Activated CD8-positive, alpha-beta memory T cell treated with anti-CD3 and anti-CD28 coated beads for 1 hour (primary cell): ENCODE measurements at places on chromosomes 3 and 15.

- no peak for DNase-seq
Observed at GRCh38 chr15:91950631-91951329, 97.3 kb downstream of the SLCO3A1 start.

DNA sequence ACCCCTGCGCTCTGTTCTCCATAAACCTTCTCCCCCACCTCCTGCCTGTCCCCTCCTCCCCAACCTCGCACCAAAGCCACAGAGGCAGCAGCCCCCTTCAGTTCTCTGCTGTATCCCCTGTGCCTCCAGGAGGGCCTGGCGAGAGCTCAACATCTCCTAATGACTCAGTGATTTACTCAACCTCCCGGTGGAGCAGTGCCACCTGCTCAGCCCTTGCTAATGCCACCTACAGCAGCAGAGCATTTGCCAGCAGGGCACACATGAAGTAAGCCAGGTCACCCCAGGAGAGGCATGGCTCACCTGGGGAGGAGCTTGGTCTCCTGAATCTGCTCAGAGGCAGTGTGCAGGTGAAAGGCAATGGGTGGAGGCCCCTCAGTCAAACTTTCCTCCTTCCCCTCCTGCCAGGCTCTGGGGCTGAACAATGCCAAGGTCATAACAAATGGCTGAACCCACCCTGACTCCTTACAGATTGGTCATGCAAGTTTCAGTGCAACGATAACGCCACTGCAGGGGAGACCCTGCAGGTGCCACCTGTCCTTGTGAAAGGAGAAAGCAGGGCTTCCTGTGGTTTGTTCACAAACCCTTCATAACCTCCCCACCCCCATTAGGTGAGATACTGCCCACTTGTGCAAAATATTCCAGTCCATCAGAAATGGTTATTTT, 19.8 kb downstream of the TRPM1 start:
- no peak for DNase-seq

GRCh38 chr3:42780892-42781700, 8.0 kb upstream of the CCDC13 start:
- no peak for DNase-seq

DNA sequence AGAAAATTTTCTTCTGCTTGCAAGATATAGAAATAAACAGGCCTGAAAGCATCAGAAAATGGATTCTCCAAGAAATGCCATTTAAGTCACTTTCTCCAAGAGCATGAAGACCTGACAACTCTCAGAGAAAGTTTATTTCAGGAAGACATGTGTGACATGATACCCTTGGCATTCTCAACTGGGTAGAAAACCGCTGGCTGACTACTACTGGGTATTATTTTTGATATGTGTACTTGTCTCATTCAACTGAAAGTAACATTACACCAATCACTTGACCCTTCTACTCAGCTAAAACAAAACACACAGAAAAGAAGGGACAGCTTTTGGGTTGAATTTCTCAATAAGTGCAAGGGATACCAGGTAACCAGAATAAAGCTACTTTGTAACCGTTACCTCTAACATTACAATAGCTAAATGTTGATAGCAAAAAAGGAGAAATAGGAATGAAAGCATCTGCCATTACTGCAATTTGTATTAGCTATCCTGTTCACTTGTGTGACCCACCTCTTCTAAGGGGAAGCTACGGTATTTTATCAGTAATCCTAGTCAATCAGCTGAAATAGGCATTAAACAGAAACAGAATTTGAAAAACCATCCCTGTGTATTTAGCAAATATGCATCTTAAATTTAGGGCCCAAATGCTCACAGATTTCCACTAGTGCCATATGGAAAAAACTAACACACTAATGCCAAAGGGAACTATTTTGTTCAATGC, 7.3 kb downstream of the TRA2B start:
- DNase-seq, result no peak

GRCh38 chr3:184218814-184219213, 10.6 kb upstream of the VWA5B2 start:
- no peak for DNase-seq

GRCh38 chr3:50428007-50428633, 68.8 kb upstream of the TMEM115 start:
- no peak for DNase-seq

DNA sequence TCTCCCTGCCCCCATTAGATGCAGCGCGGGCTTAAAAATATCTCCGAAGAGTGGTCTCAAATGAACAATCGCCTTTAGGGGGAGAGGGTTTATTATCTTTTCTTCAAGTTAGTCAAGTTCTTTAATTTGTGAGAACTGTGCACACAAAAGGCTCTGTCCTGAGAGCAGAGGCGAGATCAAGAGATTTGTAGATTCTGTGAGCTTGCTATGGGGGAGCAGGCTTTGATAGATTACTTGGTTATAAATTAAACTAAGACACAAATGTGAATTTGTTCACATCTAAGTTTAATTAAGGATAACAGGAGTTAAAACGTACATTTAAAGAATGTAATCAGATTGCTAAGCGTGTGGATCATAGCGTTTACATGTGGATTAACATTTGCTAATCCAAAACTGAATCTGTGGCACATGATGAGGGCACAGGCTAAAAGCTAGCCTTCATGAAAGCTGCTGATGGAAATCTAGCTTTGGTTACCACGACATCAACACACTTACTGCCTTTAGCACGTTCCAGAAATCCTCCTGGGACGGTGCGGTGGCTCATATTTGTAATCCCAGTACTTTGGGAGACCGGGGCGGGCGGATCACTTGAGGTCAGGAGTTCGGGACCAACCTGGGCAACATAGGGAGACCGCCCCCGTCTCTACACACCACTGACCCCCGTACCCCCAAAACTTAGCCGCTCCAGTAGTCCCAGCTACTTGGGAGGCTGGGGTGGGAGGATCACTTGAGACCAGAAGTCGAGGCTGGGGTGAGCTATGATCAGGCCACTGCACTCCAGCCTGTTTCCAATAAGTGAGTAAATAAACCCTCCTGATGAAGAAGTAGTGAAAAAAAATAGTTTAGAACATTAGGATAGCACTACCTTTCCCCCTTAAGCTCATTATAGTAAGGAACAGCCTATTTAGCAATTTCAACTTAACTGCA, 1.0 kb upstream of the PRTG start:
- DNase-seq, result no peak

- no peak for DNase-seq
Observed at GRCh38 chr3:67018789-67019526, 20.9 kb downstream of the KBTBD8 start.

DNA sequence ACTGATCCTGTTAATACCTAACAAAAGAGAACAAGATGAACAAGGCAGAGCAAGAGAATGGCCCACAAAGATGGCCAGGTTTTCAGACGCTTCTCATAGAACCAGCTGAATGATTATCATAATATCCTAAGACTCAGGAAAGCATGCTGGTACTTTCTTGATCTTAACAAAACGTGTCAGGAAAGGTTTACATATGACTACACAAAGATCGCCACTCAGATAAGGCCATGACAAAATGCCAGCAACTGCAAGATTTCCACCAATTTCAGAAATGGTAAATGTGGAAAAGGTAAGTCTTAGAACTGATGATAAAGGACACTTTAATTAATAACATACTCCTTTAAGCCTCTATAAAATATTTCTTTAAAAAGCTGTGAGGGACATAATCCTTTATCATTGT, 108.8 kb downstream of the DLG1 start:
- no peak for DNase-seq

- DNase-seq, result no peak
Observed at GRCh38 chr15:77482570-77482969, 61.9 kb downstream of the HMG20A start.

DNA sequence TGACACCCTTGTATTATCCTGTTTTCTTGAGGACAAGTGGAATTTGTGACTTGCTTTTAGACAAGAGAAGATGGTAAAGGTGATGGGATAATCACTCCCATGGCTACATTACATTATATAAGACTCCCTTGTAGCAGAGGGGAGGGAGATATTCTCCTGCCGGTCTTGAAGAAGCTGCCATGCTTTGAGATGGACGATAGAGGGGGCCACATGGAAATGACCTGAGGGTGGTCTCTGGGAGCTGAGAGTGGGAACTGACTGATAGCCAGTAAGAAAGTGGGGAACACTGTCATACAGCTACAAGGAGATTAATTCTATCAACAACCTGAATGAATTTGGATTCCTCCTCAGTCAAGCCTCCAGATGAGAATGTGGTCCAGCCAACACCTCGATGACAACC, 540.1 kb downstream of the NTRK3 start:
- DNase-seq, result no peak

DNA sequence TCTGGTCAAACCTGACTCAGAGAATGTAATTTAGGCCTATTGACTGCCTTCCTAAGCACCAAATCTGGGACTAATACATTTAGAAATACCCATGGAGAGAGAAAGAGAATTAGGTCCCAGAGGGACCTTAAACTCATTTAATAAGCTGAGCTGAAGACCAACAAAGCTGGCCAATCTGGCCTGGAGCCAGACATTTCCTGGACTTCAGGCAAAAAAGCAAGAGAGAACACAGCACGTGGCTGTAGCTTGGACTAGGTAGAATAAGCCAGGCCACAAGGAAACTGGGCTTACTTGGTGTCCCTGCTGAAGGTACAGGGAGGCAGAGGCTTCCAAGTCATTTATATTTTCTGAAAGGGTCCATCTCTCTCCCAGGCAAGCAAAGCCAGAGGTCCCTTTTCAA, 88.1 kb downstream of the RTP4 start:
- DNase-seq, result no peak

DNA sequence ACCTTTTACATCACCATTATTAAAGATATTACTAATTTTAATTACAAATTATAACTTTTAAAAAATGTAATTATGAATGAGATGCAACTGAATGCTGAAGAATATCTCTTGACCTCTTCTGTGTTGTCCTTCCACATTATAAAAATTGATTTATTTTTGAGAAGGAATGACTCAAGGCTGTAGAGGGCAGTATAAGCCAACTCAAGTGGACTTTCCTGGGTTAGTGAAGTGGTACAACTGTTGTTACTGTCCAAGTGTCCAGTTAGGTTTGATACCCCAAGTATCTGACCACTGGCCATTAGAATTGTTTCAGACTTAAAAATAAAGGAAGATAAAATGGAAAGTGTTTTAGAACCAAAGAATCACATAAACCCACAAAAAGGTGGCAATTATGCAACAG, 51.9 kb downstream of the BBX start:
- no peak for DNase-seq

DNA sequence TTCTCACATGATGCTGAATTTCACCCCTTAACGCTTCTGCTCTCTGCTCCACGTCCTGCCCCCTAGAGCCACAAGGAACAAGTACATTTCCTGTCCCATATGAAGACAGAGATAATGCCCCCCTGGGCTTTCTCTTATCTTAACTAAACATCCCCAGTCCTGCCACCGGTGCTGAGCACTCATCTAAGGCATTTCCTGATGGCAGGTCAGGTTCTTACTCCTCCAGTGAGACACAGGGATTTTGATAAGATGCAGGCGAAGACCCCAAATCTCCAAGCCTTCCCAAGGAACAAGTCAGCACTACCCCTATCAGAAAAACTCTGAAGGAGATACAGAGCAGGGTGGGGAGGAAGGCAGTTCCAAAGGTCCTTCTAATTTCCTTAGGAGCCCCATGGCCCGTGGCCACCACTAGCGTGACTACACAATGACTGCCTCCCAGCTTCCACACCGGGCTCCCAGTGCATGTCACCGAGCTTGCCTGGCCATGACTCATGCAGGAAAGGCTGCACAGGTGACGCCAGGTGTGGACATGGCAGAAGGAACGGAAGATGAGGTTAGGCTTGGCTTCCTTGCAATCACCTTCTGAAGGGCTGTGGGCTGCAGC, 152.9 kb downstream of the XXYLT1 start:
- DNase-seq, result no peak

DNA sequence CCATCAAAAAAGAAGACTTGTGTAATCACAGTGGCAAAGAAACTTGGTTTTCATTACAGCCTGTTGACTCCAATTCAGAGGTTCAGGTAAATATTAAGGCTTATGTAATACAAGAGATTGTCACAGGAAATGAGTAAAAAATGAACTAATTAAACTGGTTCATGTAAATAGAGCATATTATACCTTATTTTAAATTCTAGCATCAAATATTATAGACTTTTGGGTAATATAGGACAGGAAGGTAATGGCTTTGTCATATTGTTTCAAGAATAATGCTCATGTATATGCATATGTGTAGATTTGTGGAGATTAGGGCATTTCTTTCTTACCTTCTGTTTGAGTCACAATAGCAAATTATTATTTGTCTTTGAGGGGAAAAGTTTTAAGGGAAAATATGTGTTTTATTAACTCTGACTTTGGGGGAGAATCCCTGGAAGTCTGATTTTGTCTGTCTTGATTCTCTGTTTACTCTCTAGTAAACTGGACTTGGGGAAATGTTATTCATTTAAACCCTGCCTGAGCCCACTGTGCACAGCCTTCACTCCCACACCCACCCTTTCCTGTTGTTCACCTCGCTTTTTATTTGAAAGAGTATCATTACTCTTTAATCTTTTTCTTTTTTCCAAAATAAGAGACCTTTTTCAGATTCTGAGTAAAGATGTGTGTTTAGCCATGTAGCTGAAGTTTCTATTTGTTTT, 43.0 kb downstream of the RASA2 start:
- no peak for DNase-seq

DNA sequence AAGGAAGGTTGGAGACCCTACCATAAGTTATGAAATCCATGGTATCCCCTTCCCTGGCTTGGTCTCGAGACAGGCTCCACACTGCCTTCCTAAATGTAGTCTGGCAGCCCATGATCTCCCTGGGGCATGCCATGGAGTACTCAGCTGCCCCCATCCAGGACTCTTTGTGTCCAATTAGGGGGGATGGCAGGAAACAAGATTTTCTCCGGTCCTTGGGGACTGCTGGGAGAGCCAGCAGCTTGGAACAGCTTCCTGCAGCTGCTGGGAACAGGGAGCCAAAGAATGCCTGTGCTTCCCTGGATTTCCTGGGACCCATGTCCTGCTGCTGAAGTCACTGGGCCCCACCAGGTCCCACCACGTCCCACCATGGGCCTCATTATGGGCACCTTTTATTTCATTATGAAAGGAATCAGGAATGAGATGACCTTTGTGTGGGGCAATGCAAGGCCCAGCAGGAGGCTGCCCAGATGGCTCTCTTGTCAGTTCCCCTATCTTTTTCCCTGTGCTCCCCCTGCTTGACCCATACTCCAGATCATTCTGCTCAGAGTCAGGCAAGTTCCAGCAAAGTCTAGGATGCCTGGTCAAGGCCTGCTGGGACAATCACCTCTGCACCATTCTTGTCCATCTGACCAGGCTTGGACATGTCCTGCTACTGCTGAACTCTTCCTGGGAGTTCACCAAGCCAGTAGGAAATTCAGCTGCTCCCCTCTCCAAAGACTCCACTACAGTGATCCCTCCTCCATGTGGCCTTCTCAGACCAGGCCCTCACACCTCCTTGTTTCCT, 15.0 kb upstream of the DAG1 start:
- DNase-seq, result no peak

- DNase-seq, result no peak
Observed at GRCh38 chr3:62665627-62666437, 209.4 kb downstream of the CADPS start.

GRCh38 chr3:161108840-161109239, 3.7 kb upstream of the B3GALNT1 start:
- DNase-seq, result no peak

GRCh38 chr15:67505675-67506572, 15.0 kb upstream of the C15orf61 start:
- no peak for DNase-seq

GRCh38 chr3:195903950-195904290, 4.4 kb downstream of the TNK2 start:
- DNase-seq, result no peak
